ENCODE measurements at places on chromosomes 2 and 18. TPM values are rescaled to one million over a fixed set of nuclear protein-coding genes. Genes with fewer than 3 reads are reported as not detected.

Gene GRB14
- 4.5 TPM for polyA plus RNA-seq

Gene TSPYL6
- 0.22 TPM for polyA plus RNA-seq

Gene GAL3ST2
- not detected for polyA plus RNA-seq

Gene KIF1A
- polyA plus RNA-seq = 0.42 TPM

Gene ABCB11
- polyA plus RNA-seq = 0.07 TPM

Gene HMSD
- polyA plus RNA-seq = 0.03 TPM

Gene RAB6D
- not detected for polyA plus RNA-seq

Gene IL1RN
- 0.87 TPM for polyA plus RNA-seq

Gene LRRC30
- polyA plus RNA-seq = not detected

Gene FAM168B
- 17.3 TPM for polyA plus RNA-seq

Gene NDUFV2
- polyA plus RNA-seq = 1,061 TPM

Gene TUBA3E
- polyA plus RNA-seq = 286 TPM

Gene ALPG
- polyA plus RNA-seq = not detected

Gene KCNS3
- polyA plus RNA-seq = 2.1 TPM

Gene MARCHF4
- polyA plus RNA-seq = 0.01 TPM

Gene GKN2
- not detected for polyA plus RNA-seq

Gene CRYBA2
- polyA plus RNA-seq = not detected

Gene DAW1
- polyA plus RNA-seq = 0.22 TPM

Gene TIGD1
- polyA plus RNA-seq = 1.6 TPM

Gene BMP10
- polyA plus RNA-seq = not detected

Gene STARD6
- not detected for polyA plus RNA-seq

Gene GALNT13
- polyA plus RNA-seq = not detected

Gene OXER1
- 0.25 TPM for polyA plus RNA-seq

Gene SAG
- polyA plus RNA-seq = not detected

Gene YES1
- polyA plus RNA-seq = 10.3 TPM

Gene KANSL1L
- 8.6 TPM for polyA plus RNA-seq

Gene PLCL1
- polyA plus RNA-seq = 19.1 TPM

Gene CIDEA
- 2.0 TPM for polyA plus RNA-seq

Gene CXCR1
- polyA plus RNA-seq = not detected

Gene CIB4
- not detected for polyA plus RNA-seq

Data from heart right ventricle (tissue), 16 donors.